Ecto neural progenitor cell (in vitro differentiated cells): ENCODE measurements at places on chromosomes 16 and 17.

GRCh38 chr16:11499295-11500089 lies 87.2 kb downstream of the LITAF start:
- DNase-seq: no peak

- DNase-seq: no peak
Measured at GRCh38 chr16:24645739-24646645, 83.5 kb upstream of the TNRC6A start.

GRCh38 chr17:31629696-31630470 lies 229.2 kb downstream of the COPRS start:
- no peak for DNase-seq

DNA sequence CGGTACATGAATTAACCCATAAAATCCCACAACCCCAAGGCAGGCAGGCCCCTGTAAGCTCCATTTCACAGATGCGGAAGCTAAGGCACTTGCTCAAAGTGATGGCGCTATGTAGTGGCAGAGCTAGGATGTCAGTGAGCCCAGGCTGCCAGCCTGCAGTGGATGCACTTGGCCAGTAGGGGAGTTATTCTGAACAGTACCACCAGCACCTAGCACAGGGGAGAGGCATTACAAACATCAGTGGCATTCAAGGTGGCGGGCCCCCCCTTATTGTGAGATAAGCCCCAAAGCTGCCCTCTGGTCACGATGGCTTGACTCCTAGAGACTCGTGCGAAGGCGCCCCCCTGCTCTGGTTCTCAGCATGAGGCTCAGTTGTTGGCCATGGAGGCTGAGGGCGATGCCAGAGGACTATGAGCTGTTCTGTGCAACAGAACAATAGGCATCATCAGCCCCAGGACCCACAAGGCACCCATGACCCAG lies 33.8 kb downstream of the GTF3C1 start:
- peak; percentile 55 for DNase-seq

GRCh38 chr17:34451313-34451712 lies 88.3 kb upstream of the CCL1 start:
- DNase-seq: no peak

DNA sequence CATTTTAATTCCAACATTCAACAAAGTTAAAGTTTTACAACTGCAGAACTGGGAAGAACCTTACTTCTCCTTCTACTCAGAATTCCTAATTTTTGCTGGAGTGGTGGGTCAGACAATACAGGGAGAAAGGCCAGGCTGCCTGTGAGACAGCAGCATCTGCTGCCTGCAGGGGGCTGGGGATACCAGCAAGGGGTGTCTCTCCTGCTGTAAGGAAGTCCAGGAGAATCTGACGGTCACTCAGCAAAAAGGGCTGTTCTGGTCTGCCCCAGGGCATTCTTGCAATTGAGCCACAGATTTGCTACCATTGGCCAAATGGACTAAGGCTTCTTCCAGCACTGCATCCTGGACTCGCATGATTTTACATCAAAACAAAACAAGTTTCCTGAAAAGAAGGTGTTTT lies 426.6 kb upstream of the CDH11 start:
- peak; percentile 52 for DNase-seq

- DNase-seq: no peak
Measured at GRCh38 chr16:89343501-89344457, 126.3 kb downstream of the ZNF778 start.

DNA sequence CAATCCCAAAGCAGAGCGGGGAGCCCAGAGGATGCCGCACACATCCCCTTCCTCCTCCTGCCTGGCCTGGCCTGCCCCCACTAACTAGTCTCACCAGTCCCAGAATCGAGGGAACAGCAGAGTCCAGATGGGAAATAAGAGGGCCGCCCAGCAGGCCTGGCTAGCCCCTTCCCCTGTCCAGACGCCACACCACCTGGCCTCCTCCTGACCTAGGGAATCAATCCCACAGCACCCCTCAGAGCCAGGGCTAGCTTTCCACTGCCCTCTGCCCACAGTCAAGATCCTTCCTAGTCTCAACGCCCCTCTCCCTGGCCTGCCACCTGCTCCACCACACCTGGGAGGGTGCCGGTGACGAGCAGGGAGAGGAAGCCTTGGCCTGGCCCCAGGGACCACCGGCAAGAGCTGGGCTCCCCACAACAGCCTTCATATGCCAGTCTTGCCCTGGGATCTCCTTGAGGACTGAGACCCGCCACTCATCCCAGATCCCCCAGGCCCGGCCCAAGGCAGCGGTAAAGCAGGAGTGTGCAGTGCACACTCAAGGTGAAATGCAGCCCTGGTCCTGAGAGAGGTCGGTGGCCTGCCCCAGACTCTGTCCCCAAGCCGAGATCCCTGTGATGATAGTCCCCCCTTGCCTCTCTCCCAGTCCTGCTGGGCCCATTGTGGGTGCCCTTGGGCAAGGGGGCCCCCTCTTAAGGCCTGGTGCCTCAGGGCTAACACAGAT lies 27.9 kb downstream of the KATNB1 start:
- no peak for DNase-seq

DNA sequence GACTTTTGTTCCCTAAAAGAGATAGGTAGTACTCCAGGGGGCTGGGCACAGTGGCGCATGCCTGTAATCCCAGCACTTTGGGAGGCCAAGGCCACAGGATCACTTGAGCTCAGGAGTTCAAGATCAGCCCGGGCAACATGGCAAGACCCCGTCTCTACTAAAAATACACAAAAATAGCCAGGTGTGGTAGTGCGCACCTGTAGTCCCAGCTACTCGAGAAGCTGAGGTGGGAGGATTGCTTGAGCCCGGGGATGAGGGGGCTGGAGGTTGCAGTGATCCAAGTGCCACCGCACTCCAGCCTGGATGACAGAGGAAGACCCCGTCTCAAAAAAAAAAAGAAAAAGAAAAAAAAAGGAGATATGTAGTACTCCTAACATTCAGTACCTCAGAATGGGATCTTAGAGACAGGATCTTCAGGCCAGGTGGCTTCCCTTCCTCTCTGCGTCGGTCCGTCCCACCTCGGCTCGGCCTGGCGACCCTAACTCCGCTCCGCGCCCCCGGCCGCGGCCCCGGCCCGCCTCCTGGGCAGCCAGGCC lies 89.6 kb downstream of the CDC27 start:
- DNase-seq: no peak

DNA sequence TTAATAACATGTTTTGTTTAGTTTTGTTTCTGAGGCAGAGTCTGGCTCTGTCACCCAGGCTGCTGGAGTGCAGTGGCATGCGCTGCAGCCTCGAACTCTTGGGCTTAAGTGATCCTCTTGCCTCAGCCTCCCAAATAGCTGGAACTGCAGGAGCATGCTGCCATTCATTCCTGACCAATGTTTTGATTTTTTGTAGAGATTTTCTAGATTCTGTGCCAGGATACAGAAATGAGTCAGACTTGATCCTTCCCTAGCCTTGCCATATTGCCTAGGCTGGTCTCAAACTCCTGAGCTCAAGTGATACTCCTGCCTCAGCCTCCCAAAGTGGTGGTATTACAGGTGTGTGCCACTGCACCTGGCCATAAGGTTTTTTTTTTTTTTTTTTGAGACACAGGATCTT lies 17.7 kb downstream of the TAOK1 start:
- DNase-seq: no peak

DNA sequence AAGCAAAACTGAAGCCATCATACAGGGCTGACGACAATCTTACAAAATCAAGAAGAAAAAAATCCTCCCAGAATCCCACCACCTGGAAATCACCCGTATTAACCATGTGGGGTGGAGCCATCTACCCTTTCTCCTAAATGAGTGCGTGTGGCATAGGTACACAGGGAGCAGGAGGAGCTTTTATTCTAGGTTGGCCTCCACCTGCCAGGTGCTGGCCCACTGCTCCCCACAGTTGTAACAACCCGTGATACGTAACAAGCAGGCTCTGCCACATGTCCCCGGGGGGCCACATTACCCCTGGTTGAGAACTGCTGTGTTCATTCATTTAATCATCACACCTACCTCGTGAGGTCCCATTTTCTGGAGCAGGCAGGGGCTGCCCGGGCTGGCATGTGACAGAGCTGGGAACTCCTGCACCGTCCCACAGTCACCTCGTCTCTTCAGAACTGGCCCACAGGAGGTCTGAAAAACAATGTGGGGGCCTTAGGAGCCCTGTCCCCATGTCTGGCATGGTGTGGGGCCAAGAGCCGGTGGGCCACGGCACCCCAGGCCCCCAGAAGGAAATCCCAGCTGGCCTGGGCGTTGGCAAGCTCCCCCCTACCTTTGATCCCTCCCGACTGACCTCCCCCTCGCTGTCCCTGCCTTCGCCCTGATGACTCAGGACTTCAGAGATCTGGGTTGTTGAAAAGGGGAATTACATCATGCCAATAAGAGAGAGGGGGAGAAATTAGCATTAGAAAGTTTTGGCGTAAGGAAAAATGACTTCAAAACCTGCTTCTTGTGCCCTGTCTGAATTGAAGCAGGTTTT lies 12.9 kb downstream of the CMIP start:
- no peak for DNase-seq

- no peak for DNase-seq
Measured at GRCh38 chr16:56743840-56744239, 13.9 kb downstream of the NUP93 start.

DNA sequence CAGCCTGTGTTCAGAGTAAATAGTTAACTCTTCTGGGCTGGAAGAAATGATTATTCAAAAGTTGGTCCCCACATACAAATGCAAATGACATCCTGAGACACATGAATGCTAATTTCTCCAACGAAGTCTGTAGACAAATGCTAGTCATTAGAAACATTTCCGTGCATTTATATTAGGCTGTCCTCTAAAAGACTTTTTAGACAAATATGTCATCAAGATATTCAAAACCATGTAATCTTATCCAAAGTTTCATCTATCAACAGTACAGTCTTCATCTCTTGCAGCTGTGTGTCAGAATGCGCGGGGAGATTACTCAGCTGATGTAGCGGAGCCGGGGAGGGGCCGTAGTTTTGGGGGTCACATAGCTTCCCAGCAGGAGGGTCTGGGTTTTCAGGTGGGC lies 33.8 kb upstream of the MAF start:
- DNase-seq: no peak

GRCh38 chr17:305090-305976 lies 47.3 kb downstream of the RPH3AL start:
- no peak for DNase-seq

DNA sequence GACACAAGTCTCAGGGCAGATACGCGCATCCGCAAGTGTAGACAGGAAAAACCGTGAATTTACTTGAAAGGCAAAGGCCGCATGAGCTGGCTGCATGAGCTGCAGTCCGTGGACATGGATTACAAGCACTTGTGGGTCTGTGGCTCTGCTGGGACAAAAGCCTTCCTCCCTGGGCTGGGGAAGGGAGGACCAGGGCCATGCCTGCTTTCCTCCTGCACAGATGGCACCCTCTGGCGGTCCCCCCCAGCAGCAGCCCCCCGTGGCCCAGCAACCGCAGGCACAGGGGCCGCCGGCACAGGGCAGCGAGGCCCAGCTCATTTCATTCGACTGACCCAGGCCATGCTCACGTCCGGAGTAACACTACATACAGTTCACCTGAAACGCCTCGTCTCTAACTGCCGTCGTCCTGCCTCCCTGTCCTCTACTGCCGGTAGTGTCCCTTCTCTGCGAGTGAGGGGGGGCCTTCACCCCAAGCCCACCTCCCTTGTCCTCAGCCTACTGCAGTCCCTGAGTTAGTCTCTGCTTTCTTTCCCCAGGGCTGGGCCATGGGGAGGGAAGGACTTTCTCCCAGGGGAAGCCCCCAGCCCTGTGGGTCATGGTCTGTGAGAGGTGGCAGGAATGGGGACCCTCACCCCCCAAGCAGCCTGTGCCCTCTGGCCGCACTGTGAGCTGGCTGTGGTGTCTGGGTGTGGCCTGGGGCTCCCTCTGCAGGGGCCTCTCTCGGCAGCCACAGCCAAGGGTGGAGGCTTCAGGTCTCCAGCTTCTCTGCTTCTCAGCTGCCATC lies 1.7 kb upstream of the MRPL12 start:
- no peak for DNase-seq

DNA sequence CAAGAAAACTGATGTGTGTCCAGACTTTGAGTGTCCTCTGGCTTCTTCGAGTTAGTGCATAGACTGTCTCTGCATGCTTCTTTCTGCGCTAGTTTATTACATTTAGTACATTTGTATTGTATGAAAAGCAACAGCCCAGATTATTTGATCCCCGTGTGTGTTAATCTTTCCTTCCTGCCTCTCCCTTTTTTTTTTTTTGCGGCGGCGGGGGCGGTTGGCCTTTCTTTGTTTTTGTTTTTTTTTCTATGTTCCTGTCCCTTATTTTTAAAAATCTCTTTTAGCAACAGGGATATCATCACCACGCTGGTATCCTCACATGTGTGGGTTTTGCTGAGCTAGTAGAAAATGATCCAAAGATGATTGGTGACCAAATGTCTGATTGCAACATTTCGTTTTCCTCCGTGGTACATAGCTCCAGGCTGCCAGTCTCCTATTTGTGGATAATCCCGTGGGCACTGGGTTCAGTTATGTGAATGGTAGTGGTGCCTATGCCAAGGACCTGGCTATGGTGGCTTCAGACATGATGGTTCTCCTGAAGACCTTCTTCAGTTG lies 9.4 kb downstream of the SCPEP1 start:
- no peak for DNase-seq

DNA sequence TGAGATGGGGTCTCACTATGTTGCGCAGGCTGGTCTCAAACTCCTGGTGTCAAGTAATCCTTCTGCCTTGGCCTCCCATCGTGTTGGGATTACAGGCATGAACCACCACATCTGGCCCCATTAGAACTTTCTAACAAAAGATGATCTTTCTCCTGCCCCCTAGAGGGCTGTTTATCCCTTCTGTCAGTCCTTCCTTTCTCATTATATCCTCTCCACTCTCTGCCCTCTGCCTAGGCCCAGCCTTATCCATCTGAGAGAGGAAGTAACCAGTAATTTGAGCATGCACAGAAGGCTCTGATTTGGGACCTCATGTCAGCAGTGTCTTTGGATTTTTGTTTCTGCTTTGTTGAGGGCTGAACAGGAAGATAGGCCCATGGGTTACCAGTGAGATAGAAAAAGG lies 4.4 kb upstream of the DHX40 start:
- no peak for DNase-seq

DNA sequence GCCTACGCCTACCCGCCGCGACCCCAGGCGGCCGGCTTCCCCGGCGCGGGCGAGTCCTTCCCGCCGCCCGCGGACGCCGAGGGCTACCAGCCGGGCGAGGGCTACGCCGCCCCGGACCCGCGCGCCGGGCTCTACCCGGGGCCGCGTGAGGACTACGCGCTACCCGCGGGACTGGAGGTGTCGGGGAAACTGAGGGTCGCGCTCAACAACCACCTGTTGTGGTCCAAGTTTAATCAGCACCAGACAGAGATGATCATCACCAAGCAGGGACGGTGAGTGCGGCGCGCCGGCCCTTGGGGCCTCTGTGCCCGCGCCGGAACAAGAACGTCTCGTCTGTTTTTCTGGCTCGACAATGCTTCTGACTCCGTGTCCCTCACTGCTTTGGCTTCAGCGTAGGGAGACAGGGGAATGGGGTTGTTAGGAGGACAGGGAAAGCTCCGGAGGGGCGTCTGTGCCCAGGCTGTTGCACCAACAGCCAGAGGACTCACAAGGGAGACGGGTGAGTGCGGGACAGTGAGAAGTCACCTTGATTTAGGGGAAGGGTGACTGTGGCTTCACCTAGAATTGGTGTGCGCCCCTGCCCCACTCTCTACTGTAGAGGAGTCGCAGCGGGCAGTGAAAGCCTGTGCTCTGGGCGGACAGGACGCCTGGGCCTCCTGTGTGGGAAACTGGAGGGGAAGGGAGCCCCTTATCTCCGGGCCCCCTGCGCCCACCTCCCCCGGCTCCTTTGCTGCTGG lies 806 bp downstream of the TBX21 start:
- DNase-seq: peak; percentile 56
